Foreskin keratinocyte (primary cell): ENCODE measurements at places on chromosomes 5 and 9. TPM values are rescaled to one million over a fixed set of nuclear protein-coding genes. Genes with fewer than 3 reads are reported as not detected.

The SPINK4 gene
- not detected in 2 replicates for polyA plus RNA-seq

The ACER2 gene
- polyA plus RNA-seq: 0.08 and 0.23 TPM in 2 replicates

The SPATA31C2 gene
- polyA plus RNA-seq: not detected in 2 replicates

The HMMR gene
- 11.6 and 21.1 TPM in 2 replicates for polyA plus RNA-seq

The PRLR gene
- not detected in 2 replicates for polyA plus RNA-seq

The TLR4 gene
- polyA plus RNA-seq: not detected in 2 replicates

- no peak for DNase-seq
These were observed 44.8 kb downstream of the PARP8 start for GRCh38 chr5:50711280-50711679.

DNA sequence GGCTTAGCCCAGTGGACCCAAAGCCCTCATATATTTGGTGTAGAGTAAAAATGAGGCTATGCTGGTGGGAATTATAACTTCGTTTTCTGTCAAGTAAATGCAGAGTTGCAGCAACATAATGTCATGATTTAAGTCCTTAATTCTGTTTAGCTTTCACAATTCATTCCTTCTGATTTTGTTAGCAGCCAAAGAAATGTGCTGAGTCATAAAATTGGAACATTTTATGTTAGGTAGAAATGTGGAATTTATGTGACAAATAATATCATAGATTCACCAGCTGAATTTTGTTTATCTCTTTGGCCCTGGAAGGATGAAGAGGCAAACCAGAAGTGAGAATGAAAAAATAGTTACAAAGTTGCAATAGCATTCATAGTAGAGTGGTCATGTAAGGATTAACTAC lies 247.0 kb downstream of the TRPM3 start:
- DNase-seq: no peak

- DNase-seq: no peak
These were observed 79.4 kb upstream of the UNC5A start for GRCh38 chr5:176730815-176731475.

- DNase-seq: no peak
These were observed 228.9 kb downstream of the FGF10 start for GRCh38 chr5:44160369-44160768.

GRCh38 chr5:158483281-158483860 lies 616.3 kb downstream of the EBF1 start:
- DNase-seq: no peak

DNA sequence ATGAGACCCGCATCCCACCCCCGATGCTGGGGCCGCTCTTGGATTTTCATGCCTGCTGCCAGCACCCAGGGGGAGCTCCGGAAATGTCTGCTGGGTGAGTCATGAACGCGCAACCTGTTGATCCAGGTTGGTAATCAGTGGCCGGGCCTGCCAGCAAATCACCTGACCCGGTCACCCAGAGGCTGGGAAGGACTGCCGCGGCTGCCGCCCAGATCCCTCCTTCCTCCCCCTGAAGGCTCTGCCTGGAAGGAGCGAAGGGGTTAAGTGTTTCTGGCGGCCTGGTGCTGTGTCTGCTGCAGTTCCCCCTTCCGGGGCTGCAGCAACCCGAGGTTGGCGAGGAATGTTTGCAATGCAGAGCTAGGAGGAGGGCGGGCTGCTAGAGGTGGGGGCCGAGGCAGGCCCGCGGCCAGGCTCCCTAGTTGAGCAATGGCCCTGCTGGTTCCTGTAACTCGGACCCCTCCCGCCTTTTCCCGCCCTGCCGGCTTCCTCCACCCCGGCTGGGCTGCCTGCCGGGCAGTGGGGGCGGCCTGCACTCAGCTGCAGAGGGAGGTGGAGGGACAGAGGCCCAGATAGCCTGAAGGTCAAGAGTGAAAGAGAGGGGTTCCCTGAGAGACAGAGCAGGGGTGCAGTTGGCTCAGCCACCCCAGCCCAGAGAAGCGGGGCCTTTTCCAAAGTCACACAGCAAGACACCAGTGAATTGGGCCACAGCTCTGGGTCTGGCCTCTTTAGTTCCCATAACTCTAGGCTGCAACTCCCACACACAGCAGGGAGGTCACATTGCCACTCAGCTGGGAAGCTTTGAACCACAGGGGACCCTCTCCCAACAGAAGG lies 156.3 kb upstream of the IER5L start:
- DNase-seq: peak; percentile 98

- DNase-seq: no peak
These were observed 244.3 kb downstream of the TAF11L14 start for GRCh38 chr5:17878541-17878940.

DNA sequence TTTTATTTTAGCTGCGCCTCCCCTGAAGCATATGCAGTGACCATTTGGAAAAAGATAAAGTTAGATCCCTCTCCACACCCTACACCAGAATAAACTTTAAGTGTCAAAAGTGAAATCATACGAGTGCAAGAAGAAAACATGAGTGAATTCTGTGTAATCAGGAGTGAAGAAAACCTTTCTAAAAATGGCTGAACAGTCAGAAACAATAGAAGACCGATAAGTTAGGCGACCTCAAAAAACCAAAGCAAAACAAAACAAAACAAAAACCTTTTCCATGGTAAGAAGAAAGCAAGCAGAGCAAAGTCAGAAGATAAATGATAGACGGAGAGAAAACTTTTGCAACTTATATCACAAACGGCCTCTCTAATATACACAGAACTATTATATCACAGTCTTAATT lies 16.6 kb upstream of the TSC1 start:
- DNase-seq: no peak

GRCh38 chr5:127074466-127074865 lies 1.2 kb upstream of the C5orf63 start:
- DNase-seq: no peak

DNA sequence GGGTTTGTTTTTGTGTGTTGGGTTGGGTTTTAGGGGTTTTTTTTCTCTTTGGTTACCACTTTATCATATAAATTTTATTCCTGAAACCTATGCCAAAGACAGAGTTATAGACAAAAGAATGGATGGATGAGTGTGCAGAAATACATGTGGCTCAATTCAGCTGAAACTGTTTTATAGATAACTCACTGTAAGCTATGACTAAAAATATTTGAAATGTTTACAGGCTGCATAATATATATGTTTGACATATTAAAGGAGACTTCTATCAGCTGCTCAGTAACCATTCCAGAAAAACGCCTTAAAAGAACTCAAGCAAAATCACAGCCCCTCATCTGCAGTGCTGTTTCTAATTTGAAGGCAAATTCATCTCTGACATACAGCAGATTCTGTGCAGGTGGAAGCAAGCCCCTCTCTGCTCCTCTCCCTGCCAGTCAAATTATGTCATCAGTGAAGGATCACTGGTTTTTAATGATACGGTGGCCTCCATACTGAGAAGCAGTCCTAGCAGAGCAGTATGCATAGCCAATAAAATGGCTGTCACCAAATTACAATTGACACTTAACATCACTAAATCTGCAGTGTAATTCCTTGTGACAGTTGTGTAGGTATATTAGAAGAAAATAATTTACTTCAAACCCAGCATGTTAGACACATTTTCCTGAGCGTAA lies 301.6 kb downstream of the NR2F1-AS1 start:
- peak; percentile 47 for DNase-seq

DNA sequence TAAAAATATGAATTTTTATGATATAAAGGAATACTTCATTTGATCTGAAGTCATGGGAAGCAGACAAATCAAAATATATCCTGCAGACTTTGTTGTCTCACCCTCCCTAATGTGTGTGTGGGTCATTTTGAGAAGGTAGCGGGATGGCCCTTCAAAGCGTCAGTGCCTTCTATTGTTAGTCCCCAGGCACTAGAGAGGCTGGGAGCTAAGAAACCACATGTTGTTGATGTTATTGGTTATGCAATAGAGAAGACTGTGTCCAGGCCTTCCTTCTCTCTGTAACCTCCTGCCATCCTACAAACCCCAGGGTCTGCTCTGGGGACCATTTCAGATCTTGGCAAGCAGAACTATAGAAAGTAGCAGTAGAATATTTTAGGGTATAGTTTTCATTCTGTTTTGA lies 94.7 kb downstream of the NLN start:
- DNase-seq: no peak

DNA sequence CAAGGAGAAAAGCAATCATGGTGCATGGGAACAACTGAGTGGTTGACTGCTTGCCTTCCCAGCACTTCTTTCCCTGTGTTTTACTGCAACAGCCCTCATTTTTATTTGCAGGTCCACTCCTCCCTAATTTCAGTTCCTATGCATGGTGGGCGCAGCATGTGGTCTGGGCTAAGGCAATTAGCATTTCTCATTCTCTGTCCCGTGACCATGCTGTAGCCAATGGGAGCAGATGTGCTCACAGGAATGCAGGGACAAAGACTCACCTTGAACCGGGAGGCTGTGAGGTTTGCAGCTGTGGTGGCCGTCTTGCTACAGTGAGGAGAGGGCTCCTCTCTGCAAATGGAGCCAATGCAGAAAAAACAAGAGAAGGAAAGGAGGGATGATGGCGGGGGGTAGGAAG lies 315.5 kb downstream of the SLIT3 start:
- no peak for DNase-seq
